ENCODE measurements at places on chromosomes 1 and 21.

- DNase-seq: no peak
Measured at GRCh38 chr1:230308039-230308438, 118.1 kb downstream of the PGBD5 start.

DNA sequence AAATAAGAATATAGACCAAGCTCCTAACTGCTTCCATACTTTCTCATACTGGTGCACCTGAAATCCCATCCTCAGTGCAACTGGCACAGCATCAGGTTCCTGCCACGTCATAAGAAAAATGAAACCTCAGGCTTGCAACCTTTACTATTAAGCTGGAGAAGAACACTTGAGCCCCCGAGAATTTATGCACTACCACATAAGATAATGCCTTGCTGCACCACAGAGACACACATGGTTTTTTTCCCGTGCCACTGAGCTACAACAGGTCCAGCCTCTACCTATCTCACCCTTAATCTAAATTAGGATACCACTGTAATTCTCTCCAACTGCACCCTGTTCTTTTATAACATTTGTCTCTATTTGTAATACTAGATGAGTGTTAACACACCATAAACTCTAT is 174.5 kb downstream of the DENND1B start:
- no peak for DNase-seq

DNA sequence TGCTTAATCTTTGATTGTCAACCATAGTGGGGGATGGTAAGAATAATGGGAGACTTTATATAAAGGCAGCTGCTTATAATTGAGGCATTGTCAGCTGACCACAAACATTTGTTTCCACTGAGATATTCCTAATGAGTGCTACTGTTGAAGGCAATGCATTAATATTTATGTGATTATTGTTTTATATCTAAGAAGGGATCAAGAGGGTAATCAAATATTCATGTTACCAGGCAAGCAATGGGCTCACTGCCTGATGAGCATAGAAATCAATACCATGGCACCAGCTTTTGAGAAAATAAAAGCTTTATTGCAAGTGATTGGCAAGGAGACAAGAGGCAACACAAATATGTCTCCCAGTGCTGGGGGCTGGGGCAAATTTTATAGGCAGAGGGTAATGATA is 706.7 kb upstream of the ADAMTS5 start:
- DNase-seq: no peak

DNA sequence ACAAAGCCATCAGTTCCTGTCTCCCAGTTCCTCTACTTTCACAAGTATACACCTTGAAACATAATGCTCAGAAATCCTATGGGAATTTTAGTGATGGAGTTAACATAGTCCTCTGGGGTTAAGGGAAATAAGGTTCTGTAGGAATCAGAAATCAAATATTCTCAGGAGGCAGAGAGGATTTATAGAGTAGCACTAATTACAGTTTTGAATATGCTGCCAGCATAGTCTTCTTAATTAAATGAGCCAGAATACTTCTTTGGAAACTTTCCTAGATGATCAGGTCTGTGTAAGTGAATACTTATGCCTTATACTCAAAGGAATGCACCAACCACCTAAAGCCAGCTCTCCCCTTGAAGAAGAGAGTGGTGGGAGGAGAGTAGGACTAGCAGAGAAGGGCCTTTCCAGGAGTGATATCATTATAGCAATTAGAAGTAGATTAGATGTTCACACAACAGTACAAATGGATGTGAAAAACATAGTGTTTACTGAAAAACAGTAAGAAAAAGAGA is 31.4 kb upstream of the DIRAS3 start:
- no peak for DNase-seq

- DNase-seq: no peak
Measured at GRCh38 chr1:222784916-222785315, 29.9 kb upstream of the DISP1 start.

GRCh38 chr1:204343247-204343646 is 16.5 kb downstream of the PLEKHA6 start:
- DNase-seq: no peak

GRCh38 chr1:20615946-20616846 is 17.1 kb upstream of the PINK1 start:
- DNase-seq: no peak

GRCh38 chr1:179881642-179882252 is 338 bp upstream of the TOR1AIP1 start:
- DNase-seq: no peak

- no peak for DNase-seq
Measured at GRCh38 chr1:4093856-4094565, 193.9 kb upstream of the C1orf174 start.

GRCh38 chr1:2091611-2092604 is 41.7 kb downstream of the PRKCZ start:
- DNase-seq: peak; percentile 70

DNA sequence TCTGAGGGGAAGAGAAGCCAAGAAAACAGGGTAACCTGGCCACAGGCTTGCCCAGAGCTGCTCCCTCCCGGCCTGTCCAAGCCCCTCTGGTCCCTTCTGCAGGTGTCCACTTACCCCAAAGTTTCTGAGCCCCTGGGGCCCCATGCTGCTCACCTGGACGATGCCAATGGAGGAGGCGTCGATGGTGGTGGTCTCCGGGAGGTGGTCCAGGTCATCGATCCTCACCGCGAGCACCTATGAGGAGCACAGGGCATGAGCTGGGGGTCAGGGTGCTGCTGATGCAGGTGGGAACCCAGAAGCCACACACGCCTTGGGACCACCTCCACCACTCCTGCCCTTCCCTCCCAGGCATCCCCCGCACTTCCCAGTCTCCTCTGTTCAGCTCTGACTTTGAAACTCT is 37.5 kb upstream of the RIPK4 start:
- no peak for DNase-seq

DNA sequence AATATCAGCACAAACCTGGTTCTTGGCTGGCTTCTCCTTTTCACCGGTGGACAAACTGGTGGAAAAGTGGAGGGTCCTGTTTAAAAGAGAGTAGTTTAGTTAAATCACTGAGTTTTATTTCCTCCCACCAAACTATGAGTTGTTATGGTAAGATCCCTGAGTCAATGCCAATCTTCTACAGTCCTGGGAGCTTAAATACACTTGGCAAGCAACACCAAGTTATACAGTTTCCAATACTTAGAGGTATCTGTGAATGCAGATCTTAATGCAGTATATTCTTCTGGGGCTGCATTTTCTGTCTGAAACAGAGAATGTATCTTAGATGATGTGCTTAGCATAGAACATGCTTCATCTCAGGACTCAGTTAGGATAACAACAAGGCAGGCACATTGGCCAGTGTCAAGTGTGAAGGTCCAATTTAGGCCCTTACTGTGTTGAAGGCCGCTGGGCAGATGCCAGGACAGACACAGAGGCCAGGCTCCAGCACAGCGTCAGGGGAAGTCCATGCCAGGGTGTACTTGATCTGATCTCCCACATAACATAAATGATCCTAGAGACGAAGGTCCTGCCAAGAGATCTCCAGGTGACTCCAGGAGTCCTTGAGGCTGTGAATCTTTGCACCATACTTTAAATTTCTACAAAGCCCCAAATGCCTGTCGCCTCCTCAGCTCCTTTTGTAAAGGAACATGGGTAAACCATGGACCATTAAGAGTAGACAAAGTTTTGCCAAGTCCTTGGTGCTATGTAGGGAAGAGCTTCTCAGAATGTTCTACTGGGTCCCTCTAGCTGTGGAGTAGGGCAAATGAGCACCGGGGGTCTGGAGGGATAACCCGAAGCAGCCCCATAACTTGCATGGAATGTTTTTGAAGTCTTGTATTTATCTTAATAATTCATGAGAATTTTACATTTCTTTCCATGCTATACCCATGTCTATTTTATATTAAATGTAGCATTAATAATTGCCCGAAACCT is 76.8 kb downstream of the KCNJ15 start:
- no peak for DNase-seq

DNA sequence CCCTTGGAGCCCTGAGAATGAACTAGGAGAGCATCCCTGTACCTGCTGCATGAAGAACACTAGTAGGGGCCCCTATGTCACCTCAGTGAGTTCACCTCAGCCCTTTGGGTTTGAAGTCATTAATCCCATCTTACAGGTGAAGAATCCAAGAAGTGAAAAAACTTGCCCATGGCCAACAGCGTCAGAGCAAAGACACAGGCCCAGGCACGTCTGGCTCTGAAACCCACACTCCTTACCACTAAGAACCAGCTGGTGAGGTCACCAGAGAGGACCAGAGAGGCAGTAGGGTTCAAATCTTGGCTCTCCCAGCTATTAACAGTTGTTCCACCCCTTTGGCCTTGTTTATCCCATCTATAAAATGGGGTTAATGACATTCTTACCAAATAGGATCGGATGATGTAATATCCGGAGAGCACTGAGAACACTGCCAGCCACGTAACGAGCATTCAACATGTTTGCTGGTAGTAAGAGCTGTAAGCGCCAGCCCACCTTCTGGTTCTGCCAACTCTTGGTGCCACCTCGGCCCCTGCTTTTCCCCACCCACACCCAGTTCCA is 8.8 kb downstream of the MATN1 start:
- no peak for DNase-seq

DNA sequence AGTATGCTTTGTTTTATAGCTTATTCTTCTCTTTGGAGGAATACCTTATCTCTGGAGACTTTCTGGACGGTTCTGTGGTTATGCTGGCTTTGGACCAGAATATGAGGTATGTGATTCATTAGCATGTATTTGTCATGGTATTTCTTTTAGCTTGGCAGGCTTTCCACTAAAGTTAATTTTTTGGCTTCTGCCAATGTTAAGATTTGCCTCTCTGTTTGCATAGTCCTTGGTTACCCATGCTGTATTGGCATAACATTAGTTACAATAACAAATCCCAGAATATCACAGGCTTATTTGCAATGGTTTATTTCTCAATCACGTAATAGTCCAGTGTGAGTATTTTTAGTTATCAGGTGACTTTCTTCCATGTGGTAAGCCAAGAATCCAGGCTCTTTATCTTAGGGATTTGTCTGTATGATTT is 9.7 kb downstream of the ZMPSTE24 start:
- DNase-seq: no peak

DNA sequence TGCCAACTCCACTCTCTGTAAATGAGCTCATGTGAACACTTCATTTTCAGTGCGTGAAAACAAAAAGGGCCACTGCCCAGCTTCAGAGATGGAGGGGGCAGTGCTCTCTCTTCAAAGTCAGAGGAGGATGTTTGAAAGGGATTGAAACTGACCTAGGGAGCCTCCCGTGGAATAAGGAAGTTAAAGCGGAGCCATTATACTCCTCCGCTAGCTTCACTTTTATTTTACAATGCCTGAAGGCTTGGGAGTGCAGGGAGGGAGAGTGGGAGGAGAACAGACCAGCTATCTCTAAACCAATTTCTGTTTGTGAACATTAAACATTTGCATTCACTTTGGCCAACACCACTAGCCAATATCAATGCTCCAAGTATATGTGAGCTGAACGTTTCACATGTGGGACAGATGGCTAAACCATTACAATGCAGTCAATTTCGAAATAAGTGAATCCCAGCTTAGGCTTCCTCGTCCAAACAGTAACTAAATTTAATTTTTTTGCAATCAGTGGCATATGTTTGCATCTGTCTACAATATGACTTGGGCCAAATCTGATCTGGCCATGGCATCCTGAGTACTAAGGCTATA is 126.9 kb downstream of the ESRRG start:
- no peak for DNase-seq

GRCh38 chr1:233491953-233492620 is 121.8 kb upstream of the KCNK1 start:
- DNase-seq: no peak

DNA sequence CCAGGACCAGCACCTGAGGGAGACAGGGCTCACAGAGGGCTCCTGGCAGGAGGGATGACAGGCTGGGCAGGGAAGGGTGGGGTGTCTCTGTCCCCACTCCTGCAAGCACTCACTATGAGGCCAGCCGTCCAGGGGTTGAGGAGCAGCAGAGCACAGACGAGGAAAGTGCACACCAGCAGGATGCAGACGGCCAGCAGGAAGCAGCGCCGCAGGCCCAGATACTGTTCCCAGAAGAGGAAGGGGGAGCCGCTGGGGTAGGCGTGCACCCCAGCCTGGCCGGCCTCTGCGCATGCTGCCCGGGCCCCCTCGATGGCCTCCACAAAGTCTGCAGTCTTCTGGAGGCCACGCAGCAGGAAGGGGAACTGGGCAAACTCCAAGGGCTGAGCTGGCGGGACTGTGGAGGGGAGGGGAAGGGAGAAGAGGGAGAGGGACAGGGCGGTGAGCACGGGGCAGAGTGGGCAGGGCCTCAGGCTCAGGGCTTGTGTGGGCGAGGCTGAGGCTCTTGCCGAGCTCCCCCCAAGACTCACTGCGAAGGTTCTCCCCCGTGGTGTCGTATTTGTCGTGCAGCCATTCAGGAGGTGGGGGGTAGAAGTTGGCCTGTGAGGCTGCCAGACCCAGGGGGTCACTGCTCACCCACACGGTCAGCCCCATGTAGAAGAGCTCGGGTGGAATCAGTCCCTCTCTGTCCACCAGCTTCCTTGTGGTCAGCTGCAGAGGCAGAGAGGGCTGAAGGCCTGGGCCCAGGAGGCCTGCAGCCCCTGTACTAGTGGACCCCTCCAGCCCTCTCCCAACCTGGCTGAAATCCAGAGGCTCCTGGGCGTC is 16.5 kb downstream of the PTCH2 start:
- DNase-seq: no peak

DNA sequence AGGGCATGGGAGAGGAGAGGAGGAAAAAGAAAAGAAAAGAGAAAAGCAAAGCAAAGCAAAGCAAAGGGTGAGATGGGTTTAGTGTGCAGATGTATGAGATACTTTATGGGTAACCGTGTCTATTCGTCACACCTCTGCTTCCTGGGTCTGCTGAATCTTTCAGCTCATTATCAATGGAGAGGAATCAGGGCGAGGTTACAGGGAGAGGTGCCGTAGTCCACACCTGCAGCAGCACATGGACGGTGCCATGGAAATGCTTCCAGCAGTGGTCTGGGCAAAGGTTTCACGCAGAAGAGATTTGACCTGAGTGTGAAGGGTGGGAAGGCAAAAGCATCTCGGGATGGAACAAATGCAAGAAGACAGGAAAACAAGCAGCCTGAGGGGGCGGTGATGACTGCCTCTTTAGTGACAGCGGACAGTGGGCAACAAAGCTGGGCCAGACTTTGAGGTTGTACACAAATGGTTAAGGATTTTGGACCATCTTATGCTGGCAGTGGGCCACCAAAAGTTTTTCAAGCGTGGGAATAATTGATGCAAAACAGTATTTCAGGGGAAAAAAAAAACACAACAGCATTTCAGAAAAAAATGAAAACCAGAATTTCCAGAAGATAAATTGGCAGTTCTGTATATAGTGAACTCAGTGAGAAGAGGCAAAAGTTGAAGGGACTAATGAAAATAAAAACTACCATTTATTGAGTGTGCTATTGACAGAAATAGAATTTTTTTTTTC is 19.5 kb upstream of the SRP9 start:
- DNase-seq: no peak

GRCh38 chr1:1123581-1124507 is 8.0 kb upstream of the C1orf159 start:
- no peak for DNase-seq

GRCh38 chr1:207922554-207922953 is 11.6 kb upstream of the CD34 start:
- DNase-seq: no peak

Measured in activated naive CD8-positive, alpha-beta T cell treated with anti-CD3 and anti-CD28 coated beads, Interleukin-2, amount 10 ng/mL, durations not matched to agents 7 days and 5 days (primary cell).